Brain microvascular endothelial cell (primary cell): ENCODE measurements at places on chromosomes 16 and 17.
A peak's percentile ranks its signal among the peaks of the same experiment; 100 is the strongest.

- DNase-seq = no peak
Measured at GRCh38 chr17:64974750-64975317, 55.6 kb upstream of the LRRC37A3 start.

DNA sequence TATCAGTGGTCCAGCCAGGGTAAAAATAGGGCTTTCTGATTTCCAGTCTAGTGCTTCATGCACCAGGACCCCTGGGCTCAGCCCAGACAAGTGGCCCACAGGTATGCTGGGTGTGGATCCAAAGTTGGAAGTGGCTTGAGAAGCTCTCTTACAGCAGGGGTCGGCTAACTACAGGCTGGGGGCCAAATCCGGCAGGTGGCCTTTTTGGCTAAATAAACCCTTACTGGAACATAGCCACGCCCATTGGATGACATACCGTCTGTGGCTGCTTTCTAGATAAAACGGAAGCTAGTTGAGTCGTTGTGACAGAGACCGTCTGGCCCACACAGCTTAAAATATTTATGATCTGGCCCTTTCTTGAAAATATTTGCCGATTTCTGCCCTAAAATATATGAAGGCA lies 119.0 kb upstream of the CDC42EP4 start:
- peak; percentile 31 for DNase-seq

DNA sequence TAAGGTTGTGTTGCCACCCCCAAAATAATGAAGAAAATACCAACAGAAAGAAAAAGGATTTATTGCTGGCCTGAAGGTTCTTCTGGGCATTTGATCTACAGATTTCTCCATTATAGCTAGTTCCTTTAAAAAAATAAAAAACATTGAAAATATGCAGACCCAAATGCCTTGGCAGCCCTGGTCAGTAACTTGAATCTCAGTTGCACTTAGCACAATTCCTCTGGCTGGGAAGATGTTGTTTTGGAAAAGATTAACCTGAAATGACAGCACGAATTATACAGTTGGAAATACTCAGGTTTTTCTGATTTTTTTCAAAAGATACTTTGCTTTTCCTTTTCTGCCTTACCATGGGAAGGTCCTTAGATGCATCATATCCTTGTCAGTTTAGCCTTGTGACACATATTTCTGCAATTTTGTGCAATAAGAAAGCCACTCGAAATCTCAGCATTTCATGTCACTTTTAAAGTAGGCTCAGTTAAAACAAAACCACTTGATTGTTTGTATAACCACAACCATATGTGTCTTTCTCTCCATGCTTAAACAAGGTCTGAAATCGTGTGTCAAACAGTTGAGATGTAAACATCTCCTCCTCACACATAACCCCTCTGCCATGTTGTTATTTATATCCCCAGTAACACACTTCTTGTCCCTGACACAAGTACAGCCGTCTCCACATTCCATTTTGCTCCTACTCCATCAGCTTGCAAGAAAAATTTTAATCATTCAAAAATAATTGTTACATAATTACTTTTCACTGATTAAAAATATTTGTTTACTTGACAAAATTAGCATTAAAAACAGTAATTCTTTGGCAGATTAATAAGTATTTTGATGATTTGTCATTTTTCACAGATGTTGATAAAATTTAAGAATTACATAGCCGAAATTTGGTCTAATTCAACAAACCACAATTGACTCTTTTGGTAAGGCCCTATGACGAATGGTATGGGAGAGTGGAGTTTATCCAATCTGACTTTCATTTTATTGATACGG lies 61.1 kb downstream of the SIAH1 start:
- no peak for DNase-seq

- no peak for DNase-seq
Measured at GRCh38 chr17:57016071-57016763, 38.3 kb downstream of the SCPEP1 start.

- DNase-seq = no peak
Measured at GRCh38 chr16:81652798-81653505, 126.1 kb upstream of the PLCG2 start.

- DNase-seq = no peak
Measured at GRCh38 chr16:27700304-27700995, 150.5 kb downstream of the KATNIP start.

- DNase-seq = no peak
Measured at GRCh38 chr16:70429888-70430666, 8.8 kb downstream of the ST3GAL2 start.

DNA sequence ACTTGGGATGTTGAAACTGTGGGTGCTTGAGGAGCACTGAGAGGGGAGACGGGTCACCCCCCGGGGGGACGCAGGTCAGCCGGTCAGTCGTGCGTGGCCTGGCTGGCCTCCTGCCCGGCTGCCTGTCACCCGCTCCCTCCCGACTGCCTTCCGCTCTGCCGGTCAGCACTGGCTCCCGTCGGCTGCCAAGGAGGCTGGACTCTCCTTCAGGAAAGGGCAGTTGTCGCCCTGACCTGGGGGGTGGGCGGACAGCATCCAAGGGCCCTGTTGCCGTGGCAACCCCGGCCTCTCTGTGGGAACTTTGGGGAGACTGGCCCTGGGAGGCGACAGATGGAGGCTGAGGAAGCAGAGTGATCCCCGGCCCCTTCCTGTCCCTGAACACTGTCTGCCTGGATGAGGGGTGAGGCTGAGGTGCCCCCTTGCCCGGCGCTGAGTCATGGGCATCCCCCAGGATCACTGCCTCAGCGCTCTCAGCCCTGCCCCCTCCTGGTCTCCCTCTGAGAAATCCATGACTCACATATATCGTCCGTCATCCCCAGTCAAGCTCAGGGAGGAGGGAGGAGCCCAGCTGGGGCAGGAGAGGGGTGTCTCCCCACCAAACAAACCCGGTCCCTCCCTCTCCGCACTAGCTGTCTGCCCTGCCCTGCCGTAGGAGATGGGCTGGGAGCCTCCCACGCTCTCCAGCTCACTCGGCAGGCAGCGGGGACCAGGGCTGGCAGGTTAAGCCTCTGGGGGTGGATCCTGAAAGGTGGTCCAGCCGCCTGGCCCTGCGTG lies at the start of gene ADGRG1:
TSS of gene ADGRG1 (plus strand) at position 623 of the 774 bp plus-strand sequence. CDS start 21,658 bp downstream, outside the sequence.
- peak; percentile 93 for DNase-seq

DNA sequence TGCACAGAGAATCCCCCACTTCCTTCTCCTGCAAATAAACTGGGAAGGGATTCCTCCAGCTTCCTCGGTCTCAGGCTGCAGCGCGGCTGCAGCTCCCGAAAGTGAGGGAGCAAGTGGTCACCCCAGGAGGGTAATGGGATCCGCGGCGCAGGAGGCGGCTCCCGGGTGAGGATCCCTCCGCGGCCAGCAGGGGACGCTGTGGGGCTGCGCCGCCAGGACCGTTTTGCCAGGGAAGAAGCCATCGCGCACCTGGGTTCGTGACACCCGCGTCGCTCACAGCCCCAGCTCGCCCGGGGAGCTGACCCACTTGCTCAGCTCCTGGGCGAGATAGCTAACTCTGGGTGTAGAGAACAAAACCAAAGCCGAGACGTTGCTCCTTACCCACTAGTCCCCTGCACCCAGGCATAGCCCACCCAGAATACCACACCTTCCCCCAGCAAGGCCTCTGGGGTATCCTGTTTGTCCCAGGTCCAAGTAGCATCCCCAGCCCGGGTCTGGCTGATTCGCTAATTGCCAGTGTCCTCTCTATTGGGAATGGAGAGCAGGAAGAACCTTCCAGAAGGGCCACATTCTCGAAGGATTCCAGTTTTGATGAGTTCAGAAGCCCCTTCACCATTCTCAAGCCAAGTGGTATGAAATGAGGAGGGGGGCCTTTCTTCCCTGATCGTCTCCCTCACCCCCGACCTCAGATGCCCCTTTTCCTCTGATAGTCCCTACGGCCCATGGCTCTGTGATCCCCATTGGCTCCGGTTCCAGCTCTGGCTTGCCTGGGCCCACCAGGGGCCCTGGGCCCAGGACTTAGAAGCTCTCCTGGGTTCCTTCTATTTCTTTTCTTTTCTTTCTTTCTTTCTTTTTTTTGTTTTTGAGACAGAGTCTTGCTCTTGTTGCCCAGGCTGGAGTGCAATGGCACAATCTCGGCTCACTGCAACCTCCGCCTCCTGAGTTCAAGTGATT lies 14.1 kb downstream of the CYGB start:
- no peak for DNase-seq

DNA sequence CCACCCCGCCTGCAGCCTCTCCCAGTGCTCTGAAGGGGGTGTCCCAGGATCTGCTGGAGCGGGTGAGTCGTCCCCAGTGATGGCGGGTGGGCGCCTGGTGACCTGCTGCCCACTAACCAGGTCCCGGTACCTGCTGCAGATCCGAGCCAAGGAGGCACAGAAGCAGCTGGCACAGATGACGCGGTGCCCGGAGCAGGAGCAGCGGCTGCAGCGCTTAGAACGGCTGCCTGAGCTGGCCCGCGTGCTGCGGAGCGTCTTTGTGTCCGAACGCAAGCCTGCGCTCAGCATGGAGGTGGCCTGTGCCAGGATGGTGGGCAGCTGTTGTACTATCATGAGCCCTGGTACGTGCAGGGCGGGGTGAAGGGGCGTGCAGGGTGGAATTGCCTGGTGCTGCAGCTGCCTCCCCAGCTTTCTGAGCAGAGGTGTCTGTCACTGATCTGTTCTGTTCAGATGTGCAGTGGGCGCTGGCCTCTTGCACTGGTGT lies 3.6 kb downstream of the CDT1 start:
- no peak for DNase-seq

GRCh38 chr17:62614142-62614541 lies 13.3 kb upstream of the MRC2 start:
- peak; percentile 89 for DNase-seq

DNA sequence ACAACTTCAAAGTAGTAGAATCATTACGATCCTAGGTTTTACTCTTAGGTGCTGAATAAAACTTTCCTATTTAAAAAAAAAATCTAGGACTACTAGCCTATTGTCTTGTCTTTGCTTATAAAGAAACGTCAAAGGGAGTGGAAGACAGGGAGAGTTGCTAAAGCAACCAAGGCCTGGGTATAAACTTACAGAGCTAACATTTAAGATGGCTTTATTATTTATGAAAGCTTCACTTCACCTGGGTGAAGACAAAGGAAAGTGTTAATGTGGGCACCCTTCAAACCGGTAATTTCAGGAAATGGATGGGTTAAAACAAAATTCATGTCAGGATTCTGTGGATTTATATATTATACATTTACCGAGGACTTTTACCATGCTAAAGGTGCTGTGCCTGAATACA lies 2.5 kb downstream of the DUSP14 start:
- no peak for DNase-seq

- DNase-seq = no peak
Measured at GRCh38 chr17:38749223-38750043, 1.3 kb upstream of the PCGF2 start.

DNA sequence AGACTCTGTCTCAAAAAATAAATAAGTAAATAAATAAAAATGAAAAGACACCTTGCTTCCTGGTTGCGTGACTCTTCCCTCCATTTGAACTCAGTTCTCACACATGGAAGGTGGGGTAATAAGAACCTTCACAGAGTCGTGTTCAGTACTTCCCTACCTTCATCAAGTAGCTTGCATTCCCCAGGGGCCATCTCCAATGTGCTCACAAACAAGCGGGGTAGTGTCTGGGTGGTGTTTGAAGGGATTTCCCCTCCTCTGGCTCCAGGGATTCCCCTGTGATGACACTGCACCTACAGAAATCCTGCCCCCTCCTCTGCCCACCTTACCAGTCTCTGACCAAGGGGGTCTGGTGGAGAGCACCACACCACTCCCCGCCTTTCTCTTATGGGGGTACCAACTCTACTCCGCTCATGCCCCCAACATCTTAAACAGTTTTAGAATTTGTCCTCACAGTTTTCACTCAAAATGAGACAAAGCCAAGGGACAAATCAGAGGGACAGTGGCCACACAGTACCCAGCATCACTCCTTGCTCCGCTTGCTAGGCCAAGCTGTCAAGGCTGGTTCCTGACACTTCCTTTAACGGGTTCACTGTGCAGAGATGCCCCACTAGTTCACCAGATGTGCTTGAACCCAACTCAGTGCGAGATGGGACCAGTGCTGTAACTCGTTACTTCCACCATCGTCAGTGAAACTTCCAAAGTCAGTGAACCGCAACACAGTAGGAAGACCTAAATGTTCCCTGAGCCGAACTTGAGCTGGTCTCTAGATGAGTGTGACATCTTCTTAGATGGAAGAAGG lies 69.1 kb downstream of the COPRS start:
- no peak for DNase-seq

DNA sequence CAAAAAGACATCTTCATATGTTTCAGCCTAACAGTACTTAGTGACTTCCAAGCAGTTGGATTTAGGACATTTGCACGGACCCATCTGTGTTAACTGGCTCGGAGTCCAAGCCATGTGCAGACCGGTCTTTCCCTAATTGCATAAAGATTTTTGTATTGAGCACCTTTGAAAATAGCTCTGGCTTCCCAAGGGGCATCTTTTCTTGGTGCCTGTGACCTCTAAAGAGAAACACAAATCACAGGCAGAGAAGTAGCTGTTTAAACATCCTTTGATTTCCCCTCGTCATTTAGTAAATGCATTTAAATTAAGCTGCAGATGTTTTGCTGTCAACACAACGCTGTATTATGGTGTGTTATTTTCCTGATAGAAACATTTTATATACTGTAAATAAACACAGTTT lies 288.2 kb upstream of the SALL1 start:
- DNase-seq = no peak

- no peak for DNase-seq
Measured at GRCh38 chr17:17147821-17148220, 58.3 kb downstream of the PLD6 start.

- DNase-seq = no peak
Measured at GRCh38 chr16:56417138-56417537, 8.2 kb downstream of the AMFR start.

DNA sequence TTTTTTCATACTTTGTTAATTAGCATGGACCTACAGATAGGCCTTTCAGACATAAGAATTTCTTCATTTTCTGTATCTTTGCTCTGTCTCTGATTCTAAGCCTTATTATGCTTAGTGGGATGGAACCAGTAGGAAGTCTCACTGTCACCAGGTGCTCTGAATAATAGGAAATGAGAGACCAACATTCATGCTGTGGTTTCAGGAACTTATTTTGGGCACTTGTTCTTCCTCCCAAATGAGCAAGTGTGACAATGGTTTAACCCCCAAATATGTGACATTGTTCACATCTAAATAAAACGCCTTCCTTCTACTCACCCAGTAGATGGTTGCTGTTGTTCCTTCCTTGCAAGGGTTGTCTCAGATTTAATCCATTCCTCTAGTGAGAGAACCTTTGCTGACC lies 100.2 kb downstream of the SYCE1L start:
- DNase-seq = no peak

- DNase-seq = no peak
Measured at GRCh38 chr16:56824331-56824730, 40.7 kb upstream of the SLC12A3 start.

DNA sequence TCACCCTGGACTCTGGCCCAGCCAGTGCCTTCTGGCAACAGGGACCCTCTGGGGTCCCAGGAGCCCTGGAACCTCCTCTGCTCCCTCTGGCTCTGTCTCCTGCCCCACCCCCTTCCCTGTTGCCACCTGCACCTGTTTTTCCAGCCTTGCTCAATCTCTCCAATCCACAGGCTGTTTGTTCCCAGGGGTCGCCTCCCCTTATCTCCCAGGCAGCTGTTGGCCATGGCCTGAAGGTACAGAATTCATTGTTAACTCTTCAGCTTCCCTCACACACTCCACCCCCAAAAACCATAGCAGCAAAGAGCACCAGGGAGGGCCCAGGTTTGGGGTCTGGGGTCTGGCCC lies 39.3 kb upstream of the TOB1 start:
- no peak for DNase-seq

- DNase-seq = peak; percentile 0
Measured at GRCh38 chr17:10875430-10875851, 37.6 kb upstream of the PIRT start.
